ENCODE measurements at places on chromosomes 4 and X.

- no peak for DNase-seq
These were observed 113.7 kb upstream of the TBL1X start for GRCh38 chrX:9351126-9351525.

DNA sequence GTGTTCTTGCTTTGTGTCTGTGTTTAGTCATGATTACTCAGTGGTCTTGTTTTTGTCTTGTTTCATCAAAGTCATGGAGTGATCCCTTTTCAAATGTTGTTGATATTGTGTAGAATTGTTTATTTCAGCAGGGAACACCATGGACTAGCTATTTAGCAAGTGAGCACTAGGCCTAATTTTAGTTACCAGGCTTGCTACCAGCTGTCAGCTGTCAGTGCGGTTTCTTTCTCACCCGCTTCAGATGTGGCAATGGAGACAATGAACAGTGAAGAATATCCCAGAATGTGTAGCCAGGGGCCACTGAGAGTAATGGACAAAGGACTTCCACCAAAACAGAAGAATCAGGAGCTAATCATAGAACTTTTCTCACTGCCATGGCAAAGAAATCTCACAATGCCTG lies 432.8 kb upstream of the FMR1 start:
- DNase-seq = no peak

DNA sequence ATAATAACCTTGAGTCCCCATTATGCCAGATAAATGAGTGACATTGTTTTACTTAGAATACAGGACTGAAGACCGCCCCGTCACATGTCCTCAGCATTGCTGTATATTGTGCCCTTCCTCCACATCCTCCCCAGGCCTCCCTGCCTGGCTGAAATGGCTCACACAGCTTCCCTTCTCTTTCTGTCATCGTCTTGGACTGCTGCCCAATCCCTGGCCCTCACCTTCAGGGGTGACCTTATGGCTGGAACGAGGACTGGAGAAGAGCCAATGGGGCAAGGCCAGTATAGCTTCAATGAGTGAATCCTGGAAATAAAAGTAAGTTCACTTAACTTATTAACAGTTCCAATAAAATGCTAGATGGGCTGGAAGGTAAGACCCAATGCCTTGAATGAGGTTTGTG lies 2.7 kb downstream of the KCNE5 start:
- no peak for DNase-seq

- DNase-seq = no peak
These were observed 3.3 kb upstream of the CBR4 start for GRCh38 chr4:169013396-169013795.

- no peak for DNase-seq
These were observed 6.9 kb downstream of the PRRG3 start for GRCh38 chrX:151702026-151702714.

DNA sequence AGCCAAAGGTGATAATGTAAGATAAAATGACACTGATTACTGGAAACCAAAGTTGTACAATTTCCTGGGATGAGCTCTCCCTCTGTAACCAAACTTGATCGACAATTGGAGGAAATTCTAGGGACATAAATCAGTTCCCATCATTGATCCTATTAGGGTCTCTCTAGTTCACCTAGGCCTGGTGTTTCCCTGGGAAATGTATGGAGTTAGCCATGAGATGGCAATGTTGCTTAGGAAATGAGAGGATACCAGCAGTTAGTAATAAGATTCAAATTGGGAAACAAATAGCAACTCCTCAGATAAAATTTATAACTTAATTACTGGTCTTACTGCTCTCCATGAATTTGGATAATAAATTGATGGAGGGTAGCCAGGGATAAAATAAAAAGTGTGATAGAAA lies 52.2 kb downstream of the SPATA18 start:
- no peak for DNase-seq

DNA sequence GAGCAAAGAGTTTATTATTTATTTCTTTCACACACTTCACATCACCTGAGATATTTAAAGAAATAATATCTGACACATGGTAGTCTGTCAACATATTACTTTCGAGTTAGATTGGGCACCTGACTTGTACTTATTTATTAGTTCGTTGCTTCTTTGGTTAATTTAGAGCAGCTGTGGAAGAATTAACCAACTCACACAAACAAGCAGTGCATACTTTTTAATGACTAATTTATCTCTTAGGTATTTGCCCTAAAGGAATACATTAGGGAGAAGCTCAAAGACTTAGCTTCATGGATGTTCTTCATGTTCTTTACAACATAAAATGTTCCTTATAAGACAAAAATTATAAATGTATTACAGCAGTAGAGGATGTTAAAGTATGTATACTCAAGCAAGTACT lies 242.9 kb downstream of the ARHGAP24 start:
- no peak for DNase-seq

- DNase-seq = no peak
These were observed 502.7 kb downstream of the PACRGL start for GRCh38 chr4:21202959-21203358.

All from hepatic stellate cell (primary cell).